ENCODE measurements at places on chromosomes 13 and 19.

- no peak for DNase-seq
These were observed 310.6 kb downstream of the DCT start for GRCh38 chr13:94168783-94169453.

DNA sequence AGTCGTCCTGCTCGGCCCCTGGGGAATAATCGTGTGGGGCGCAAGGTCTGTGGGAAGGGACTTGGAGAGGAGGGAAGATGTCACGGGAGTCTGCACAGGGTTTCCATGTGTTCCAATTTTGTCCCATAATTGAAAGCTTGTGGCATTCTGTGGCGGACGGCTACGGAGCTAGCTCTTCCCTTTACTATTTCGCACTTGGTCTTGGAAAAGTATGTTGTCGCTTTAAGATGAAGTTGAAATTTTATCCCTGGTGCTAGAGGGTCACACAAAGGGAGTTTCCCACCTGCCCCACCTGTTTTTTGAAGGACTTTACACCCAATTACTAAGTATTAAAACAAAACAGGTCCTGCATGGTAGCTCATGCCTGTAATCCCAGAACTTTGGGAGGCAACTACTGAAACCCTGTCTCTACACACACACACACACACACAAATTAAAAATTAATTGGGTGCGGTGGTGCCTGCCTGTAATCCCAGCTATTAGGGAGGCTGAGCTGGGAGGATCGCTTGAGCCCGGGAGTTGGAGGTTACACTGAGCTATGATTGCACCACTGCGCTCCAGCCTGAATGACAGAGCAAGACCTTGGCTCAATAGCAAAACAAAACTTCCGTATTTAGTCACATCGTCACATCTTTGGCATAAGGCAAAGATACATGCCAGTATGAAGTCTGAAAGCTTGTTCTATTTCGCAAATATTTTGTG lies 967 bp upstream of the TPT1 start:
- DNase-seq: no peak

- DNase-seq: no peak
These were observed 77.2 kb upstream of the PABPC3 start for GRCh38 chr13:25018729-25019115.

- DNase-seq: no peak
These were observed 9.8 kb upstream of the SERP2 start for GRCh38 chr13:44363631-44364344.

- no peak for DNase-seq
These were observed 50.3 kb upstream of the ATP11A start for GRCh38 chr13:112639521-112639920.

DNA sequence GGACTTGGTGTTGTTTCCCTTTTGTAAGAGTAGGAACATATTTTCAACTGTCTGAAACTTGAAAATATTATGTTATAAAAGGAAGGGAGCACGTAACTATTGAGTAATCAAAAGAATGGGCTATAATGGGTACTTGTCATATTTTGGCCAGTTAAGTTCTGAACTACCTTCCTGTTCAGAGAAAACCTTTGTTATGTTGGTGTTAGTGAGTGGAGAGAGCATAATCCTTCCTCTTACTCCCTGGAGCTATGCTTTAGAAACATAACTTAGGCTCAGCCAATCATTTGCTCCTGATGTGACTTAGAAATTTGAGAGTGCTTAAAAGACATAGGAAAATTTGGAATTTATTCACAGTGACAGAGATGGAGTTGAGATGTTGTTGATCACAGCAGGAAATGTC lies 482.5 kb upstream of the SPRY2 start:
- DNase-seq: no peak

DNA sequence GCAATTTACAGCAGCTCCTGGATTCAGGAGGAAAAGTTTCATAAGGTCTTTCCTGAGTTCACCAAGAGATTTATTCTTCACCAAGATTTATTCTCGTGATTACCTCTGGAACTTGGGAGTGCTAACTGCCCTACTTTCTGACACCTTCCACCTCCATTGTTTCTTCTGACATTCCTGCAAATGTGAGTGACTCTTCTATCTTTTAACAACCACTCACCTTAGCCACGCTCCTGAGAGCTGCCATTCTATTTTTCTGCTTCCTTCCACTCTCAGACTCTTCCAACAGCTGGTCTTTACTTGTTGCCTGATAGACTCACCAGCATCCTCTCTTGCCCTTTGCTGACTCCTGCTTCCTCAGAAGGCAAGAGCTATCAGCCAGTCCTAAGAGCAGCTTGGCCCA lies 11.5 kb upstream of the CBY2 start:
- no peak for DNase-seq

- no peak for DNase-seq
These were observed 46.3 kb downstream of the IRS2 start for GRCh38 chr13:109740121-109740520.
